ENCODE measurements at places on chromosomes 1 and 21.

GRCh38 chr1:81121306-81121705 is 679.4 kb upstream of the ADGRL2 start:
- no peak for DNase-seq

- no peak for DNase-seq
Measured at GRCh38 chr1:9824702-9825089, 931 bp upstream of the CLSTN1 start.

DNA sequence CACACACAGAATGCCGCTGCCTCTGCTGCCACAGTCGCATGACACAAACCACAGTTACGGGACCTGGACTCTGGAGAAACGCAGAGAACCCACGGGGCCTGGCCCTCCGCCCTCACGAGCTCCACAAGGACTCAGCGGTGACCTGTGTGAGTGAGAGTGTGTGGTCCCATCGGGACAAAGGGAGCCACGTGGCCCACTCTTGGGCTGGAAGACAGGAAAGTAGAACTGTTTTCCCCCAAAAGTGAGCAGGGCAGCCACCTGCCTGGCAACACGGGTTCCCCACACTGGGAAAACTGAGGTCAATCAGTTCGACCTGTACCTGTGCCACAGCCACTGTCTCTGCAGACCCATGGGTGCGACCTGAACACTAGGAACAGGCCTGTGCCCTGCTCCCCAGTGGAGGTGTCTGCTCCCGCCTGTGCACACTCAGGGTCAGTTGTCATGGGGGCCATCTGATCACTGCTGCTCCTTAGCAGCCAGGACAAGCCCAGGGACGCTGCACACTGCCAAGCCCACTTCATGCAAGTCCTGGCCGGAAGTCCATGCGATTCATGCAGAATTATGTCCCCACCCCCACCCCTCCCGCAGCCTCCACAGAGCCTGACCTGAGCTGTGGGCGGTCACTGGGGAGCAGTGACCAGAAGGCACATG is 54.4 kb upstream of the ADARB1 start:
- DNase-seq = peak; percentile 35

DNA sequence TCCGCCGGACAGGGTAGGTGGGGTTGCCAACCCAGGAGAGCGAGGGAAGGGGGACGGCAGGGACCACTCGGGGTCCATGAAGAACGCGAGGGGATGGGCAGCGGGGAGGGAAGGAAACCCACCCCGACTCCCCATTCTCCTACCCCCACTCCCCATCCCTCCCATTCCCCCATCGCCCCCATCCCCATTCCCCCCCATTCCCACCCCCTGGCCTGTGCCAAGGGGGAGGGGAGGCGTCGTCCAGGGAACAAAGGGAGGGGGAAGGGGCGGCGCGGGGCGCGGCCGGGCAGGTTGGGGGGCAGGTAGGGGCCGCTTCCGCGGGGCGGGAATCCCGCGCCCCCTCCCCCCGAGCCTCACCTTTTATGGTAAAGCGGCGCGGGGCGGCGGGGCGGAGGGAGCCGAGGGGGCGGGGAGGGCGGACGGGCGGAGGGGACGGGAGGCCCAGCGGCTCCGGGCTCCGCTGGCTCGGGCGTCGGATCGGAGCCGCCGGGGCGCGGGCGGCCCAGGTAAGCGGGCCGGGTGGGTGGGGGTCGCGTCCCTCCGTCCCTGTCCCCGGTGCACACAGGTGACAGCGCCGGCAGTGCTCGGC is at the start of gene FBLIM1:
Gene FBLIM1, plus strand, starts transcription at position 453 of the 589 bp plus-strand sequence. CDS start 6,189 bp downstream, outside the sequence.
- DNase-seq = no peak
